ENCODE measurements at places on chromosomes 4 and X. TPM values are rescaled to one million over a fixed set of nuclear protein-coding genes. Genes with fewer than 3 reads are reported as not detected.

DNA sequence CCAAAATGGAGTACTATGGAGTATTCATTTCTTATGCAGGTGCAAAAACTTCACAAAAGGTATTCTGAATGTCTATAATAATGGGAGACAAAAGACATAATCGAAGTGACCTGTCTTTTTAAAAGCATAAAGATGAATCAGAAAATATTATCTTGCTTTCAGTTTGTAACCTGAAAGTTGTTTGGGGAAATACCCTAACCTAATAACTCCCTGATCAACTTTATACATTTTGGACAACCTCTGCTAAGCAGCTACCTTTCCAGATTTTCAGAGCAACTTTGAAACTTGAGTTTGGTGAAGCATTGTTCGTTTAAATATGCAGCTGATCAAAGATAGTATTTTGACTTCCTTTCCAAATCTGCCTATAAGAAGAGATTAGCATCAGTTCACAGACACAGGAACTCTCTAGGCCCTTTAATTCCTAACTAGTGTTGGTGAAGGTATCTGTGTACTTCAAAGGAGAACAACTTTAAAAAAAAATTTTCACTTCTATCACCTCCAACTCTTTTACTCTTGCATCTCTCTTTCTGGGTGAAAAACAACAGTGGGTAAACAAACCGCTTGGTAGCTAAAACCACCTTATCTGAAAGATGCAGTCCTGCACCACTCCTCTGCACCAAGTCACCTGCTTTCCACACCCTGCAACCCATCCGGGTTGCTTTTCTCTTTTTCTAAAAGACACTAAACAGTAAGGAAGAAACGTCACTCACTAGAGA is 26.5 kb downstream of the CD40LG start:
- H3K27me3 ChIP-seq = no peaks in the 10 kb centered on the region
- no peak overlapping the region for H3K4me3 ChIP-seq
- no peaks in the 10 kb centered on the region for H3K4me1 ChIP-seq
- DNase-seq = no peak

GRCh38 chr4:154421618-154422017 is 70.0 kb downstream of the DCHS2 start:
- no peak overlapping the region for H3K4me3 ChIP-seq
- DNase-seq = peak; percentile 44
- no peak overlapping the region for H3K27ac ChIP-seq
- no peaks in the 10 kb centered on the region for H3K27me3 ChIP-seq

DNA sequence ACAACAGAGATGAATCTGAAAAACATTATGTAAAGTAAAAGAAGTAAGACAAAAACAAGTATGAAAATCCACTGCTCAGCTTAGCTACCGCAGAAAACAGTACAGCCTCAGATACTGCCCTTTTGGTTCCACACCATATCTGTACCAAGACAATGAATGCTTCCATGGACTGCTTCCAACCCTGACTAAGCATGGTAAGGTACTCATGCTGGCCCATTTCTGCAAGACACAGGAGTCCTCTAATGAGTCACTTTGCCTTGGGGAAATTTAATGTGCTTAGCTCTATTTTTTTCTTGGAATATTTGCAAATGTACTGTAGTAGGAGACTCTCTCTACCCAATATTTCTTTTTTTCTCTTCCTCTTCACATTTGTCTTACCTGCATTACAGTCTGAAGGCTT is 931.7 kb upstream of the HS3ST1 start:
- no peak overlapping the region for H3K4me3 ChIP-seq
- no peaks in the 10 kb centered on the region for H3K36me3 ChIP-seq
- no peak overlapping the region for H3K27ac ChIP-seq
- H3K27me3 ChIP-seq = no peaks in the 10 kb centered on the region
- H3K4me1 ChIP-seq = no peaks in the 10 kb centered on the region
- no peak for DNase-seq

DNA sequence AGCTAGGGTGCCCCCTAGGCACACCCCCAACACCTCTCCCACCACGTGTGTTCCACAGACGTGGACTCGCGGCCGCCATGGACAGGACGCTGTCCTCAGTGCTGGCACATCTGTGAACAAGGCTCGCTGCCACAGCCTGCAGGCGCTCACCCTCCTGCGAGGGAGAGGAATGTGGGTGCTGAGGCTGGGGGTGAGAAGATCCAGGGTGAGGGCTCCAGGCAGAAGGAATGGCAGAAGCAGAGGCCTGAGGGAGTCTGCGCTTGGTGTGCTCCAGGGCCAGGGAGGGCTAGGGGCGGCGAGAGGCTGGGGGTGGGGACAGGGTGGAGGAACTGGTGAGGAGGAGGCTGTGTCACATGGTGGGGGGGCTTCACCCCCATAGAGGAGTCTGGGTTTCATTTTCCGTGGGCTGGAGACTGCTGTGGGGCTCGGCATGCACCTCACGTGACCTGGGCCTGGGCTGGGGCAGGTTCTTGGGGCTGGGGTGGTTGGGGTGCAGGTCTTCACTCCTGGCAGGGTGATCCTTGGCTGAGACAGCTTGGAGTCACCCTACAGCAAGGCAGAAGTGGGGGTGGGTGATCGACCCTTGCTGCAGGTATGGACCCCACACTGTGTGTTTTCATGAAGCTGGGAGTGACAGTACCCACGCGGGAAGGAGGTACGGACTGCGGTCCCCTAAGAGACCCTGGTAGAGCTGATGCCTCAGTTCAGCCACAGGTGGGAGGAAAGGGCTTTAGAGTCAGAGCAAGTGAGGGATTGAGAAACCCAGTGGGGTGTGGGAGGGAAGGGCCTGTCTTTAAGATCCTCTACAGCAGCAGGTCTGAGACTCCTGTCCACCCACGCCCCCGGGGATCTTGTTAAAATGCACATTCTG is 103.7 kb downstream of the PSAPL1 start:
- H3K4me3 ChIP-seq = no peak overlapping the region
- no peaks in the 10 kb centered on the region for H3K27me3 ChIP-seq
- H3K27ac ChIP-seq = no peak overlapping the region
- H3K4me1 ChIP-seq = no peaks in the 10 kb centered on the region
- H3K36me3 ChIP-seq = no peaks in the 10 kb centered on the region
- no peak for DNase-seq

- peak overlapping the region; percentile 21 for H3K27ac ChIP-seq
- H3K4me3 ChIP-seq = no peak overlapping the region
- H3K36me3 ChIP-seq = no peaks in the 10 kb centered on the region
- no peaks in the 10 kb centered on the region for H3K27me3 ChIP-seq
- DNase-seq = peak; percentile 27
Measured at GRCh38 chrX:63761639-63762038, 23.4 kb downstream of the ARHGEF9 start.

DNA sequence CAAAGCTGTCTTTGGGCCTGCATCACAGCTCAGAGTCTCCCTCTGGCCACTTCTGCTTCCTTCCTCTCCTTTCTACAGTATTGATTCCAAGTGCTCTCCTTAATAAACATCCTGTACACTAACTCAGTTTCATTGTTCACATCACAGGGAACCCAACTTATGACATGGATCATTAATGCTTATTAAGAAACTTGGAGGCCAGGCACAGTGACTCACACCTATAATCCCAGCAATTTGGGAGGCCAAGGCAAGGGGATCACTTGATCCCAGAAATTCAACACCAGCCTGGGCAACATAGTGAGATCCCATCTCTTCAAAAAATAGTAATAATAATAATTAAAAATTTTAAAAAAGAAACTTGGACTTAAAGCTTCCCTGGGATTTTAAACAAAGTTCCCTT is 89.2 kb upstream of the EFHC2 start:
- H3K4me1 ChIP-seq = no peaks in the 10 kb centered on the region
- DNase-seq = peak; percentile 21
- H3K4me3 ChIP-seq = no peak overlapping the region
- H3K36me3 ChIP-seq = no peaks in the 10 kb centered on the region

GRCh38 chr4:146379744-146380143 is 142.0 kb downstream of the SLC10A7 start:
- H3K36me3 ChIP-seq = no peaks in the 10 kb centered on the region
- no peaks in the 10 kb centered on the region for H3K4me1 ChIP-seq
- no peak overlapping the region for H3K27ac ChIP-seq
- DNase-seq = no peak
- H3K4me3 ChIP-seq = no peak overlapping the region

DNA sequence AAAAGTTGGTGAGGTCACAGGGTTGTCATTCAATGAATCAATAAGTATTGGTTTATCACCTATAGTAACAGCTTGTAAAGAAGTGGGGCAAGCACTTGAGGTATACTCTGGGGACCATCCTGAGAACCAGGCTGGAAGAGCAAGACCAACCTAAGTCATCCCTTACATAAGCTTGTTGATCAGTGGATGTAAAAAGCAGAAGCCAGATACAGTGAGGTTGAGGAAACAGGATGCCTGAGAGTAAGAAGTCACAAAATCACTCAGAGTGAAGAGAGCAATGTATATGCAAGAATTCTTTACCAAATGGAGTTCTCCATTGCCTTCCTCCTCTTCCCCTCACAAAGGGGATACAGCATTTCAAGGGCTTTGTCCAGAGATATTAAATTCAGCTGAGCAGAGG is 76.3 kb upstream of the PACRGL start:
- no peaks in the 10 kb centered on the region for H3K36me3 ChIP-seq
- H3K4me1 ChIP-seq = no peaks in the 10 kb centered on the region
- H3K4me3 ChIP-seq = no peak overlapping the region
- H3K27me3 ChIP-seq = no peaks in the 10 kb centered on the region
- H3K27ac ChIP-seq = no peak overlapping the region

DNA sequence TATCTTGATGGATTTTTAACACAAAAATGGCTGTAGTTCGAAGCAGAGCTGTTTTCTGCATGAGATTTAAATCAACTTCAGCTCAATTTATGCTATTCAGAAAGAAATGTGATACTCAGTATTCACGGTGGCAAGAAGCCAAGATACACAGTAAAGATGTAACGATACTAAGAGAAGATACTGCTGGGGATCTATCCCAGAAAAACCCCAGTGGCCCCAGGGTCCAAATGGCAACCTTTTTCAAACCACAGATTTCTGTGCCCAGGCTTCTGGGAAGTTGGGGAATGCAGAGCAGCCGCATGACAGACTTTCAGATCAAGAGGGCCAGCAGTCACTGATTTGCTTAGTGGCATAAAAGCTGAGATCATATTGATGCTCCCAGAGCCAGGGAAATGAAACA is 353.9 kb downstream of the AFF2 start:
- no peak for DNase-seq
- H3K27ac ChIP-seq = no peak overlapping the region
- no peaks in the 10 kb centered on the region for H3K36me3 ChIP-seq
- no peaks in the 10 kb centered on the region for H3K4me1 ChIP-seq

- no peak overlapping the region for H3K27ac ChIP-seq
- DNase-seq = no peak
- no peak overlapping the region for H3K4me3 ChIP-seq
- H3K27me3 ChIP-seq = no peaks in the 10 kb centered on the region
- no peaks in the 10 kb centered on the region for H3K4me1 ChIP-seq
Measured at GRCh38 chr4:155676430-155676825, 9.8 kb downstream of the GUCY1A1 start.

- no peak overlapping the region for H3K4me3 ChIP-seq
- DNase-seq = no peak
- no peaks in the 10 kb centered on the region for H3K36me3 ChIP-seq
- no peaks in the 10 kb centered on the region for H3K27me3 ChIP-seq
- no peaks in the 10 kb centered on the region for H3K4me1 ChIP-seq
- no peak overlapping the region for H3K27ac ChIP-seq
Measured at GRCh38 chrX:101774340-101774739, 114.7 kb upstream of the ARMCX2 start.

GRCh38 chr4:30903502-30904214 is 183.5 kb downstream of the PCDH7 start:
- H3K27me3 ChIP-seq = no peaks in the 10 kb centered on the region
- H3K4me1 ChIP-seq = no peaks in the 10 kb centered on the region
- DNase-seq = no peak
- no peaks in the 10 kb centered on the region for H3K36me3 ChIP-seq

GRCh38 chr4:38101563-38101962 is 141.4 kb downstream of the PTTG2 start:
- peaks cover 74% of the 10 kb centered on the region for H3K36me3 ChIP-seq
- H3K4me1 ChIP-seq = no peaks in the 10 kb centered on the region
- no peak overlapping the region for H3K4me3 ChIP-seq
- H3K27me3 ChIP-seq = no peaks in the 10 kb centered on the region

GRCh38 chrX:36388901-36389300 is 469.4 kb downstream of the CFAP47 start:
- H3K4me1 ChIP-seq = no peaks in the 10 kb centered on the region
- H3K4me3 ChIP-seq = no peak overlapping the region
- H3K36me3 ChIP-seq = no peaks in the 10 kb centered on the region
- no peaks in the 10 kb centered on the region for H3K27me3 ChIP-seq
- no peak overlapping the region for H3K27ac ChIP-seq
- DNase-seq = no peak

- no peaks in the 10 kb centered on the region for H3K36me3 ChIP-seq
- H3K4me3 ChIP-seq = no peak overlapping the region
- no peaks in the 10 kb centered on the region for H3K4me1 ChIP-seq
- no peak for DNase-seq
- H3K27ac ChIP-seq = no peak overlapping the region
Measured at GRCh38 chr4:24428850-24429249, 155.5 kb downstream of the DHX15 start.

GRCh38 chrX:44440006-44440405 is 96.5 kb upstream of the EFHC2 start:
- H3K4me1 ChIP-seq = no peaks in the 10 kb centered on the region
- no peak overlapping the region for H3K4me3 ChIP-seq
- H3K27me3 ChIP-seq = no peaks in the 10 kb centered on the region
- H3K27ac ChIP-seq = no peak overlapping the region
- DNase-seq = no peak
- no peaks in the 10 kb centered on the region for H3K36me3 ChIP-seq

DNA sequence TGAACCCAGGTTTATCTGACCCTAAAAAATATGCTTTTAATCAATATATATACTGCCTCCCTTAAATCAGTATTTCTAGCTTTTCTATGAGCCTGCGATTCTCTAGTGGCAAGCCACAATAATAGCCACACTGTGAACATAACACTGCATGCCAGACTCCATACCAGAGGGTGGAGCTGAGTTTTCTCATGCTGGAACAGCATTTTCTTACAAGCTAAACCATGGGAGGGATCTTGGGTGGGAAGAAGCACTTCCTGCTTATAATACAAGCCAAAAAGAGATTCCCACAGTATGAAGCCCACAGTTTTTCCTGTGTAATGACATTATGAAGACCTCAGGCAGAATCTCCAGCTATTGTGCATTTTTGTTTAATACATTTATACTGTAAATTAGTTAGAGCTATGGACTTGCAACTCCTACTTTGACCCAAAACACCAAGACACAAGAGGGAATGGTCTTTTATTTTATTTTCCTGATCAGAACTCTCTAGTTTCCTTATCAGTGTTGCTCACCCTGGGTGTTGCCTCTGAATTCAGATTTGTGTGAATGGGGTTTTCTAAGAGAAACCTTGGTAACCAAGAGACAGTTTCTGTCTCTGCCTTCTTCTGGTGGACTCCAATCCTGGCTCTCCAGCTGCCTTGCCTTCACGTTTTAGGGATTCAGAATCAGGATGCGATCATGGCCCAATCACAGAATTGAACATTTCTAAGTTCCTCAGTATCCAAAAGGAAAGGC is 74.5 kb upstream of the EOLA2 start:
- DNase-seq = no peak
- H3K27me3 ChIP-seq = no peaks in the 10 kb centered on the region
- no peaks in the 10 kb centered on the region for H3K4me1 ChIP-seq

GRCh38 chr4:33592701-33593100 is 2651.6 kb downstream of the ARAP2 start:
- H3K27ac ChIP-seq = no peak overlapping the region
- no peak overlapping the region for H3K4me3 ChIP-seq
- H3K36me3 ChIP-seq = no peaks in the 10 kb centered on the region
- H3K27me3 ChIP-seq = no peaks in the 10 kb centered on the region
- H3K4me1 ChIP-seq = no peaks in the 10 kb centered on the region
- no peak for DNase-seq

Gene ADH1A
- total RNA-seq = not detected

Gene SFRP2
- total RNA-seq = not detected

Gene GABRG1
- total RNA-seq = not detected

Gene NDNF
- not detected for total RNA-seq

Gene DUSP21
- total RNA-seq = not detected
